ENCODE measurements at places on chromosomes 3 and 15. TPM values are rescaled to one million over a fixed set of nuclear protein-coding genes. Genes with fewer than 3 reads are reported as not detected.

NPAP1 gene
- under 0.01 TPM for total RNA-seq

GHRL gene
- not detected for total RNA-seq

TNFAIP8L3 gene
- total RNA-seq, result 4.1 TPM

PGBD4 gene
- 2.4 TPM for total RNA-seq

C3orf49 gene
- not detected for total RNA-seq

SCG3 gene
- total RNA-seq, result not detected

Data from nasal cavity respiratory epithelium epithelial cell of viscerocranial mucosa (primary cell).